Bladder microvascular endothelial cell (primary cell): ENCODE measurements at places on chromosomes 6 and 20. TPM values are rescaled to one million over a fixed set of nuclear protein-coding genes. Genes with fewer than 3 reads are reported as not detected.

Gene C6orf118
- total RNA-seq, result not detected in 2 replicates

Gene KCNQ5
- under 0.01 TPM in 2 replicates for total RNA-seq

Gene TULP1
- total RNA-seq, result not detected in 2 replicates

Gene RUNX2
- not detected in 2 replicates for total RNA-seq

Gene PSORS1C2
- not detected in 2 replicates for total RNA-seq

Gene KLHDC3
- total RNA-seq, result 98.5 and 107 TPM in 2 replicates

Gene PAQR8
- total RNA-seq, result 4.9 and 12.0 TPM in 2 replicates

Gene ARMH2
- total RNA-seq, result not detected in 2 replicates

Gene ARID1B
- 21.5 and 76.7 TPM in 2 replicates for total RNA-seq

Gene OLIG3
- not detected in 2 replicates for total RNA-seq

Gene GRM1
- under 0.01 TPM in 1 of 2 replicates, not detected in the other for total RNA-seq

Gene FUCA2
- total RNA-seq, result 29.5 and 31.1 TPM in 2 replicates

Gene AKIRIN2
- 10.4 and 19.4 TPM in 2 replicates for total RNA-seq

Gene IMPG1
- not detected in 2 replicates for total RNA-seq

Gene COL19A1
- total RNA-seq, result not detected in 2 replicates

Gene CYP21A2
- not detected in 2 replicates for total RNA-seq

Gene PLN
- not detected in 2 replicates for total RNA-seq

Gene PCK1
- total RNA-seq, result not detected in 2 replicates

Gene GSTA3
- total RNA-seq, result not detected in 2 replicates

Gene ELOVL2
- total RNA-seq, result not detected in 2 replicates

Gene TCP1
- total RNA-seq, result 172 and 310 TPM in 2 replicates

Gene FYN
- total RNA-seq, result 151 and 201 TPM in 2 replicates

Gene CRISP3
- total RNA-seq, result not detected in 2 replicates

Gene ABHD12
- total RNA-seq, result 23.6 and 39.0 TPM in 2 replicates

Gene SRC
- 0.81 and 3.6 TPM in 2 replicates for total RNA-seq

Gene ZNF334
- 0.69 and 0.97 TPM in 2 replicates for total RNA-seq

Gene ECI2
- total RNA-seq, result 55.0 and 80.1 TPM in 2 replicates
